ENCODE measurements at places on chromosomes 6 and 20.

- no peak for DNase-seq
These were observed 7.6 kb upstream of the CLDN20 start for GRCh38 chr6:155256122-155256795.

GRCh38 chr6:28810659-28811053, 113.1 kb downstream of the TRIM27 start:
- no peak for DNase-seq

DNA sequence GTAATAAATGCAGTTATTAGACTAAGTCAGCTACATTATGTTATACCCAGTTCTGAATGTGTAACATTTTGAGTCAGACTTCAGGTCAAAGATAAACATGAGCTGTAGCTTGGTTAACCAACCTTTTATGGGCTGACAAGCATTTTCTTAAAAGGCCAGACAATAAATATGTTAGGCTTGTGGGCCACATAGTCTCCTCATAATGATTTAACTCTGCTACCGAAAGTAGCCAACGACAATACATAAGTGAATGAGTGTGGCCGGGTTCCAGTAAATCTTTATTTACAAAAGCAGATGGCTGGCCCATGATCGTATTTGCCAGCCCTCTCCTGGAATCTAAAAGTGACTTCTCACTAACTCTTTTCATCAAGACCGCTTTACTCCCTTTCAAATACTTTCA, 49.9 kb downstream of the ATG5 start:
- peak; percentile 47 for DNase-seq

GRCh38 chr6:88982720-88983119, 19.3 kb upstream of the RNGTT start:
- peak; percentile 62 for DNase-seq
